ENCODE measurements at places on chromosomes 7 and 10.

GRCh38 chr10:125134916-125135770, 25.2 kb downstream of the CTBP2 start:
- no peak for DNase-seq

DNA sequence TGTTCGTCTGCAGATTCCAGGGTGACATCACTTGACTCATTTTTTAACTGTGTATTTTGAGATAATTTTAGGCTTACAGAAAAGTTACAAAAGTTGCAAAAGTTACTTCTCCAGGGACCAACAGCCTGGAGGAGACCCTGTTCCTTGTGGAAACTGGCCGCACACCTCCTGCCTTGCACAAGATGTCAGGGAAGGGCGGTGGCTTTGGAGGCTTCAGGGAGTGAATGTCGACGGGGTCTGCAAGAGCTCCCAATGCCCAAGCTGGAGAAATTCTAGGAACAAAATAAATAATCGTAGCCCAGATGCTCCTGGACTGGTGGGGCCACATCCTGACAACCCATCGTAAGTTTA, 62.2 kb upstream of the FAM20C start:
- DNase-seq, result no peak

GRCh38 chr10:35202050-35202449, 75.4 kb downstream of the CREM start:
- no peak for DNase-seq

- no peak for DNase-seq
Observed at GRCh38 chr10:113045147-113046055, 95.4 kb downstream of the TCF7L2 start.

DNA sequence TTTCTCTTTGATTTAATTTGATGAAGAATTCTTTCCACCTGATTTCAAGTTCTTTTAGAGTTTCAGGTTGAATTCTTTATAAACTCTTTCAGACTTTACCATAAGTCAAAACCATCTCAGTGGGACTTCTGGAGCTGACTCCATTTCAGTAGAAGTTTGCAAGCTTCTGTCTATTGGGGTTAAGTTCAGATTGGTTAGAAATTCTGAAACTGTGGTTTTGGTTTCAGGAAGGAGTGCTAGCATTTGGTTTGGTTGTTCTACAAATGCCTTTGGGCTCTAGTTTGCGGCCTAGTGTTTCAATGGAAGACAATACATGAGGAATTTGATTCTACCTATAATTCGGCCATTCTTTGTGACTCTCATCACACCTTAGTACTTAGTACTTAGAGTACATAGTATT, 176.8 kb upstream of the RHOBTB1 start:
- DNase-seq, result no peak

- no peak for DNase-seq
Observed at GRCh38 chr7:17084166-17084475, 202.3 kb upstream of the AGR3 start.

DNA sequence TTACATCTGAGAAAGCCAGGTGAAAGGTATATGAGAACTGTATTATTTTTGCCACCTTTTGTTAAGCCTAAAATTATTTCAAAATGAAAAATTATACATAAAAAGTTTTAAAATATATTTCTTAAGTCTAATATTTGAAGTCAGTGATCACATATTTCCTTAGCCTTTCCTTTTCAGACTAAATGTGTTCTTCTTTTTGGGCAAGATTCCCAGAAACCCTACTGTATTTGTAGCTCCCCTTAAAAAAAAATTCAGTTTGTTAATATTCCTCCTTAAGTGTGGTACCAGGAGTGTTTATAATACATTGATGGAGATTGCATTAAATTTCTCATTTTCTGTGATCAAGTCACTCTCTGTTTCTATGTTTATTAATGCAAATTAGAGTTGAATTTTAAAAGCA, 22.8 kb downstream of the DNAJC1 start:
- no peak for DNase-seq

- DNase-seq, result no peak
Observed at GRCh38 chr7:5495581-5496375, 72.1 kb upstream of the TNRC18 start.

DNA sequence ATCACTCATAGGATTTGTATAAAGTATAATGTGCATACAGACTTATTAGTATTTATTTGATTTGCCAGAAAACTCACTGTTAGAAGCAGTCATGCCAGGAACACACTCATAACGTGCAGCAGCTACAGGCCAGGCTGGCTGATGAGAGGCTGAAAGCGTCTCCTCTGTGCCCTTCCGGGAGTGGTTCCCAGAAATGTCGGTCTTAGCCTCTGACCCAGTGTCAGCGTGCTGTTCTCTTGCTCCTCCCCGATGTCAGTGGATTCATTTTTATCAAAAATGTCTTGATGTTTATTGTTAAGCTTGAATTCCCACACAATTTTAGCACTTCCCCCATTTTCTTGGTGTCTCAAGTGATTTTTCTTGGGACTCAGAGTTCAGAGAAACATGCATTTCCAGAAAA, 33.3 kb upstream of the GARS1 start:
- no peak for DNase-seq

GRCh38 chr7:145860809-145861208, 255.8 kb upstream of the CNTNAP2 start:
- DNase-seq, result no peak

DNA sequence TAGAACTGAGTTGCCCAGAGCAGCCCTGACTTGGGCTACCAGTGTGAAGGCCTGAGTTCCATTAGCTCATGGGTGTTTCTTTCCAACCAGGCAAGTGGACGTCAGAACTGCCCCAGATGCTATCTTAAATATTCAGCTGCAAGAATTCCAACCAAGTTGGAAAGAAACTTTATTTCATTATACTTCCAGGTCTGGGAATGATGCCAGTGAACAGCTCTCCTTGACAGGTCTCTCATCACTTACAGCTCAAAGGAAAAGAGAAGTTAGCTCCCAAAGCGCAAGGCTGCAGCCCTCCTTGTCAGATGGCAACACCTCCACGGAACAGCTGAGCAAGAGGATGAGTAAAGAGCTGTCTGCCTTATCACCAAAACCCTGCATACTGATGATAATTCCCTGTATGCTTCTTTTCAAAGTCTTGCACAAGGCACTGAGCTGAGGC, 255.5 kb upstream of the AOAH start:
- no peak for DNase-seq

GRCh38 chr10:103685880-103686669, 169.3 kb downstream of the SH3PXD2A start:
- DNase-seq, result peak; percentile 52

DNA sequence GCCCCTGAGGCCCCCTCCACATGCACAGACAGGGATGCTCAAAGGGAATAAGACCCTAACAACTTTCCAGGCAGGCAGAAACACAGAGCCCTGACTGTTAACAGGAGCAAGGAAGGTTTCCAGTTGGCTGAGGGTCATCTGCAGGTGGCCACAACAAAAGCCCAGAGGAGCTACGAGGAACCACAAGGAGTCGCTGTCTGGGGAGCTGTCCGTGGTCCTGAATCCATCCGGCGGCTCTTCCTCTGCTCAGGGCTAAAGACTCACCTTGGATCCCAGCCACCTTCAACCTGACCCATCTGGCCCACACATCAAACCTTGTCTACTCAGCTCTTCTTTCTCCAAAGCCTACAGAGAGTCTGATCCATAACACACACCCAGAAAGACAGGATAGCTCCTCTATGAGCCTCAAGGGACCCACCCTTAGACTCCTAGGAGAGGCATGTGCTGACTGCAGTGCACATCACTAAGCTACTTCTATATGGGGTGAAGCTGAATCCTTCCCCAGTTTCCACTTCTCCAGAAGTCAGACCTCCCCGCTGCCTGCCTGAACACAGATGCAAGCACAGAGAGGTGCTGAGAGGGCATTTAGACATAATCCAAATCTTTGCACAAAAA, 104.0 kb downstream of the SLIT1 start:
- DNase-seq, result no peak

DNA sequence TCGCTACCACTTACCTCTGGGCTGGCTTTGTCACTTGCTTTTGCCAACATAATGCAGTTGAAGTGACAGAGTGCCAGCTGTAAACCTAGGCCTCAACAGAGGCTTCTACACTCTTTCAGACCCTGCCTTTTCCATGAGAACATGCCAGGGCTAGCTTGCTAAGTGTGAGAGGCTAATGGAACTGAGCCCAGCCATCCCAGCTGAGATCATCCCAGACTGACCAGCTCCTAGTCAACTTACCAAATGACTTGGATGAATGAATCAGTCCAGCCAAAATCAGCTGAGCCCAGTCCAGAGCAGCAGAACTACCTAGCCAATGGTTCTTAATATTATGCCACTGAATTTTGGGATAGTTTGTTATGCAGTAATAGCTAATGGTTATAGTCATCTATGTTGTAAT, 34.7 kb upstream of the MKLN1 start:
- no peak for DNase-seq

DNA sequence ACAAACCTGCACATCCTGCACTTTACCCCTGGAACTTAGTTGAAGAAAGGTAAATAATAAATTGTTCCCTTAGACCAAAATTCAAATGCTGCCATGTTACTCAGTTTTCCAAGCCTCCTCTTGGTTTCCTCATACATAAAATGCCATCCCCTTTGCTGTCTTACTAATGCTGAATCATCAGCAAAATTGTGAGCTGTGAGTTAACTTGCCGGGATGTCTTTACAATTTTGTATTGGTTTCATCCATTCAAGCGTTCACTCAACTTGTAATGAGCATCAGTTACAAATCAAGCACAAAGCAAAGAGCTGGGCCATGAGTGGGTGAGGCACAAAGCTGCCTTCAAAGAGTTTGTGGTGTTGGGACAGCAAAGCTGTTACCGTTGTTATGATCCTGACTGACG, 395.8 kb upstream of the ZMIZ1 start:
- DNase-seq, result no peak

DNA sequence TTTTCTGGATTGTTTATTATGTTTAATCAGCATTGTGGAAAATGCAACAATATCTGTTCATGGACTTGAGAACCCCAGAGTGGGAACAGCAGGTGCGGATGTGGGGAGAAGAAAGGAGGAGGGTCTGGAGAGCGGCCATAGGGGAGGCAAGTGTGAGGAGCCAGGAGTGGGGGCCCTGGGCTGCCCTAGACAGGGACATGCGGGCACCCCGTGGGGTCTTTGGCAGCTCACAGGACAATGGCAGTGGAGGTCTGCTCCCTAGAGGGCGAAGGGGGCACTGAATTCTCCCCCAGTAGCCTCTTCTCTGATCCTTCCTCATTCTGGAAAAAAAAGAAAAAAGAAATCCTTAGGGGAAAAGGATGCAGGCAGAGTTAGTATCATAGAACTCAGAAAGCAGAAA, 8.9 kb downstream of the TMEM176B start:
- DNase-seq, result no peak

DNA sequence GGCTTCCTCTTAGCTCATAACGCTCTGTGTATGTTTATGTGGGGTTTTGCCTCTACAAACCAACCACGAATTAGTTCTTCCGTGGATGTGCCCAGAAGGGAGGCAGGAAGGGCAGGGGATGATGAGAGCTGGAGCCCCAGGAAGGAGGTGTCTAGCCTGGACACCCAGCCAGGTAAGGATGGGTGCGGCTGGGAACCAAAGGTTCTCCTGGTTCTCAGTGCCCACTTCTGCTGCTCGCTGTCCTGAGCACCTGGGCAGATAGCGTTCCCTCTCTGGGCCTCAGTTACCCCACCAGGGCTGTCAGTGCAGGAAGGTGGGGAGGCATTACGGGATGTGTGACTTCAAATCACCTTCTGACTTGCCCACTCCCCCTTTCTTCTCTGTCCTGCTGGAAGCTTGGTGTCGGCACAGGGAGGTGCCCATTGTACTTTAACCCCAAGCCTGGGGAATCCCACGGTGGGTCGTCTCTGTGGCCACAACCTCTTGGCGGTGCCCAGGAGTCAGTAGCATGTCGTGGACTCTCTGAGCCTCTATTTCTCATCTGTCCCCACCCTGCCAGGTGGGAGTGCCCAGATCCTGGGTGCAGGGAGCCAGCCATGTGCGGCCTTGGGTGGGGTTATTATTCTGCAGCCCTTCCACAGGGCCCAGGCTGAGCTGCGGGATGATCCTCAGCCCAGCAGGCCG, 18.7 kb upstream of the PCBD1 start:
- DNase-seq, result no peak

- DNase-seq, result no peak
Observed at GRCh38 chr10:117972168-117972837, 74.4 kb downstream of the RAB11FIP2 start.

GRCh38 chr10:76396134-76396533, 964.7 kb downstream of the LRMDA start:
- DNase-seq, result no peak

DNA sequence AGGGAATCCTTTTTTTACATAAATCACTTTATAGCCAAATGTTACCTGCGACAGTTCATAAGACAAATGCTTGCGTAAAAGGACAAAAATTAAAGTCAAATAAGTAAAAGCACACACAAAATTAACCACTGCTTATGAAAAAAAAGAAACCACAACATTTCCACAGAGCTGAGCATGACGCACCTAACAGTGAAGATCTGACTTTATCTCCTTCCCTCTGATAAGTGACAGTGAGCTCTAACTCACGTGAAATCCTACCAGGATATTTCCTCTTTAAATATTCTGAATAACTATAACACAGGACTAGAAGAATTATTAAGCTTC, 225.5 kb downstream of the SFMBT2 start:
- DNase-seq, result no peak

DNA sequence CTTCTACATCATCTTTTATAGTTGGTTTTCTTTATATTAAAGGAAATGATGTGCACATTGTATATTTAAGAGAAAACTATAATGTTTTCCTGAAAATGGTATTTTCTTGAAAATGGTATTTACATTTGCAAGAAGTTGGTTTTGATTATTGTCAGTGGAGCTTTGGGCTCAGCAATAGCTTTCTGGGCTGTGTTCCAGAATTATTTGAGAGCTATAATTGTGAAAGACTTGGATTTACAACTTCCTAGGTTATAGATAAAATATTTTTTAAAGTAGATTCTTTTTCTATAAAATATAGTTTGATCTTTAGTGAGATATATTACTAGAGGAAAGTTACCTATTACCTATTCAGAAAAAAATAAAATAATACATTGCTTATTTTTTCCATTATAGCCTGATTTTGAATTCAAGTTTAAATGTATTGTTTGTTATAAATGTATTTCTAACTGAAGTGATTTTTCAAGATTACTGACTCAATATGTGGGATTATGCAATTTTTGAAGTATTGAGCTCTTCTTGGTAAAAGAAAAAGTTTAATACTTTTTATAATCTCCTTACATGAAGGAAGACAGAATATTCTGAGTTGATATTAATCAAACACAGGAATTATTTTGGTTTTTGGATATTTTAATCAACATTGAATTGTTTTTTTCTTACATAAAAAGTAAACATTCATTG, 20.2 kb downstream of the GNAI1 start:
- no peak for DNase-seq

- DNase-seq, result no peak
Observed at GRCh38 chr10:42929993-42930392, 146.9 kb upstream of the RET start.
